Vagina (tissue), 2 donors: ENCODE measurements at places on chromosomes 13 and 19.

GRCh38 chr13:111467111-111467890 lies 146.9 kb downstream of the TEX29 start:
- peak; percentile 79 for DNase-seq

DNA sequence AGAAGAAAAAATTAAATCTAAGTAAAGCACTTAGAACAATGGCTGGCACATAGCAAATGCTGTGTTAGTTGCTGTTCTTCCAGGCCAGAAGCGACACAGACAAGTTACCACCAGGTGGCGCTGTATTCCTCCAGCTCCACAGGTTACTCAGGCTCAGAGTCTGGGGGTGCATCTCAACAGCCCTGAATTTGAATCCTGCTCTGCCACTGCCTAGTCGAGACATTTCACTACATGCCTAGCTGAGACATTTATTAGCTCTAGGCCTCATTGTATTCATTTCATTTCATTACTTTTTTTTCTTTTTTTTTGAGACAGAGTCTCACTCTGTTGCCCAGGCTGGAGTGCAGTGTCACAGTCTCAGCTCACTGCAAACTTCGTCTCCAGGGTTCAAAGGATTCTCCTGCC lies 16.4 kb upstream of the CYP2B6 start:
- DNase-seq = no peak

- no peak for DNase-seq
Measured at GRCh38 chr19:50417111-50418081, 1.3 kb upstream of the SPIB start.

DNA sequence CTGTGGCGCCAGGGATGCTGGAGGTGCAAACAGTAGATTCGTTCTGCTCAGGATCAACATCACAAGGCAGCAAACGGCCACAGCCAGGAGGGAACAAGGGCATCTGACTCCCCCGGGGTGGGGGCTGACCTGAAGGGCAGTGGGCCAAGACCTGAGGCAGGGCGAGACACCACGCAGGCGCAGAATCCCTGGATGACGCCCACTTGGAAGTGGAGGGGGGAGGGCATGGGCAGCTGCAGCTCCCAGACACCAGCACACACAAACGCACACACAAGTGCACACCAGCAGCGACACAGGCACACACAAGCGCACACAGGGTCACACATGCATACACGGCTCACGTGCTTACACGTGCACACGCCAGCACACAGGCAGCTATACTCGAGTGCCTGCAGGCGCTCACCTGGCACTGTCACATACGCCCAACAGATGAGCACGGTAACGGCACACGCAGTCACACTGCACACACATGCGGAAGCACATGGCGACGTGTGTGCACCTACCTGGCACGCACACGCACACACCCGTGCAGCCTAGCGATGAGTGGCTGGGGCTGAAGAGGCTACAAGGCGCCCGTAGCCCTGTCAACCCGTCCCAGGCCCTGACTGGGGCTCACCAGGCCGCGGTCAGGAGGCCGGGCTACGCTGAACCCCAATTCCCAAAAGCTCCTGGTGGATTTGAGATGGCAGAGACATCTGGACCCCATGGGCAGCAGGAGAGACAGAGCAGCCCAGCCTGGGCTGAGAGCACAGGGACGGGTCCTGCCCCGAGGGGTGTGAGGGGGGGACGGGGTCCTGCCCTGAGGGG lies 5.5 kb downstream of the C2CD4C start:
- DNase-seq = no peak

DNA sequence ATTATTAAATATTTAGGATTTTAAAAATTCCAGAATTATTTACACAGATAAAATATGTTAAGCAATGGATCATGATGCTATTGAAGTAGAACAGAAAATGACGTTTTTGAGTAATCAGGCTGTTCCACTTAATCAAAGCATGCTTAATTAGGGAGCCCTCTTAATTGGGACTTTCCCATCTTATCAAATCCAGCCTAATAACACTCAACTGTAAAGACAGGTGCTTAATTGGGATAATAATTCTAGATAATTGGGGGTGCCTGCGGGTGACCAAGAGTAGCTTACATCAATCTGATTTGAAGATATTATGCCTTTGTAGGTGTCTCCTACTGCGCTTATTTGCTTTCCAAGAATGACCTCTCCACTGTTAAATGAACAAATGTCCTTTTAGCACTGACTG lies 742.2 kb upstream of the SLITRK6 start:
- no peak for DNase-seq

DNA sequence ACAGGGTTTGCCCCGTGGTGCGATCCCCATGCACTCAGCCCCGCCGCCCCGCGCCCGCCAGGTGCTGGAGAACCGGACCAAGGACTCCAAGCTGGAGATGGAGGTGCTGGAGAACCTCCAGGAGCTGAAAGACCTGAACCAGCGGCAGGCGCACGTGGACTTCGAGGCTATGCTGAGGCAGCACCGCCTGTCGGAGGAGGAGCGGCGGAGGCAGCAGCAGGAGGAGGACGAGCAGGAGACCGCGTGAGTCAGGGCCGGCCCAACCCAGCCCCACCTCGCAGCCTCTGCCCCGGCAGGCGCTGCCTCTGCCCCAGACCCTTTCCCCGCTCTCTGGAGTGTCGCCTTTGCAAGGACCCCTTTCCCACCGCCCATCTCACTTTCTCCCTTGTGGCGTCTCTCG lies 11.3 kb downstream of the YJU2 start:
- DNase-seq = no peak

- DNase-seq = no peak
Measured at GRCh38 chr19:15114153-15114540, 6.9 kb downstream of the SYDE1 start.

DNA sequence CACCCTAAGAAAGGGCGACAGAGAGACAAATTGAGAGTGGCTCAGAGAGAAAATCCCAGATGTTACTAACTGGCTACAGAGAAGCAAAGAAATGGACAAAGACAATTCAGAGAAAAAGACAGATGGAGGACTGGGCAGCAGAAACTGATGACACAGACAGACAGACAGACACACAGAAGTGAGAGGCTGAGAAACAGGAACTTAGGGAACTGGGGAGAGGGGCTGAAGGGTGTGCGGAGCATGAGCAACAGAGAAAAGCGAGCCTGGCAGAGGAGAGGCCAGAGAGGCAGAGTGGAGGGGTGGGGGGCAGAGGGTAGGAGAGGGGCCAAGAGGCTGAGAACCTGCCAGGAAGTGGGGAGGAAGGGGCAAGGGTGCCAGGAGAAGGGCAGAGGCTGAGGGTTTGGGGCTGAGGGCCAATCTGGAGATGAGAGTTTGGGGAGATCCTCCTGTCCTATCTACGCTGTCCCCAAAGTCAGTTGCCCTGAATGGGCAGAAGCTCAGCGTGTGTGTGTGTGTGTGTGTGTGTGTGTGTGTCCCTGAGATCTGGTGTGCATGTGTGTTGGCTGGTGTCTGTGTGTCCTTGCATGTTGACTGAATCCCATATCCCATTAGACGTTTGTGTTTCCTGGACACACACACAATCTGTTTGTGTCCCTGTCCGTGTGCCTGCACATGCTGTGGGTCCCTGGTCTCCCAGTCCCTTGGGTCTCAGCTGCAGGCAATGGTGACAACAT lies 5.6 kb upstream of the ERFL start:
- no peak for DNase-seq

- no peak for DNase-seq
Measured at GRCh38 chr19:13132471-13133180, 14.6 kb downstream of the NACC1 start.

- DNase-seq = no peak
Measured at GRCh38 chr13:99415851-99416331, 85.4 kb upstream of the TM9SF2 start.

DNA sequence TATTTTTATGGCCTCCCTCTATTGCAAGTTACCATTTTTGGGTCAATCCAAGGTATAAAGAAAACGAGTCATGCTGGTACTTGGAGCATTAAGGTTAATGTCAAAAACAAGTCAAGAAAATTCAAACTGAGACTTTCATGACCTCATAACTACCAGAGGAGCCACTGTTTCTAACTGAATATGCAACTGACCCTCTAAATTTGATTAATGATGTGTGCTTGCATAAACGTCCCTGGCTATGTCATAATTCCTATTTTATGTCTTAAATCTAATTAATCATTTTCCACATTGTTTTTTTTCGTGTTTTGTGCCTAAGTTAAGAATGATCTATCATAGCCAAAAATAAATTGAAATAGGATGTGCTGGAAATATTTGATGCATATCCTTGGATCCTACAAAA lies 396.7 kb upstream of the GPC6 start:
- no peak for DNase-seq

- no peak for DNase-seq
Measured at GRCh38 chr13:45542878-45543277, 72.7 kb downstream of the ERICH6B start.

GRCh38 chr13:26919311-26919710 lies 158.7 kb upstream of the GPR12 start:
- no peak for DNase-seq

GRCh38 chr13:79749984-79750551 lies 269.1 kb downstream of the NDFIP2 start:
- no peak for DNase-seq

- DNase-seq = no peak
Measured at GRCh38 chr19:22286151-22286810, at the start of gene ZNF729. Gene ZNF729, plus strand, starts transcription at chr19:22286441. Its CDS starts 85 bp downstream, at chr19:22286526.

DNA sequence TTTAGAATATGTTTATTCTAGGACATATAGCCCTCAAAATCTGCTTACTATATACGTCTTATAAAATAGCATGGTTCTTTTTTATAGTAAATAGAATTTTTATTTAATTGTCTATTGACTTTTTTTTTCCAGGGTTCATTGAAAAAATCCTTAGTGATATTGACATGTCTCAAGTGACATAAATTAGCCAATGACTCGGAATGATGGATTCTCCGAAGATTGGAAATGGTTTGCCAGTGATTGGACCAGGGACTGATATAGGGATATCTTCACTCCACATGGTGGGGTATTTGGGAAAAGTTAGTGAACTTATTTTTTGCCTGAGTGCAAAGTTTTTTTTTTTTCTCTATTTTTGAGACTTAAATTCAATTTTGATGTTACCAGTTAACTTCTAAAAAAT lies 3.2 kb downstream of the USPL1 start:
- no peak for DNase-seq

DNA sequence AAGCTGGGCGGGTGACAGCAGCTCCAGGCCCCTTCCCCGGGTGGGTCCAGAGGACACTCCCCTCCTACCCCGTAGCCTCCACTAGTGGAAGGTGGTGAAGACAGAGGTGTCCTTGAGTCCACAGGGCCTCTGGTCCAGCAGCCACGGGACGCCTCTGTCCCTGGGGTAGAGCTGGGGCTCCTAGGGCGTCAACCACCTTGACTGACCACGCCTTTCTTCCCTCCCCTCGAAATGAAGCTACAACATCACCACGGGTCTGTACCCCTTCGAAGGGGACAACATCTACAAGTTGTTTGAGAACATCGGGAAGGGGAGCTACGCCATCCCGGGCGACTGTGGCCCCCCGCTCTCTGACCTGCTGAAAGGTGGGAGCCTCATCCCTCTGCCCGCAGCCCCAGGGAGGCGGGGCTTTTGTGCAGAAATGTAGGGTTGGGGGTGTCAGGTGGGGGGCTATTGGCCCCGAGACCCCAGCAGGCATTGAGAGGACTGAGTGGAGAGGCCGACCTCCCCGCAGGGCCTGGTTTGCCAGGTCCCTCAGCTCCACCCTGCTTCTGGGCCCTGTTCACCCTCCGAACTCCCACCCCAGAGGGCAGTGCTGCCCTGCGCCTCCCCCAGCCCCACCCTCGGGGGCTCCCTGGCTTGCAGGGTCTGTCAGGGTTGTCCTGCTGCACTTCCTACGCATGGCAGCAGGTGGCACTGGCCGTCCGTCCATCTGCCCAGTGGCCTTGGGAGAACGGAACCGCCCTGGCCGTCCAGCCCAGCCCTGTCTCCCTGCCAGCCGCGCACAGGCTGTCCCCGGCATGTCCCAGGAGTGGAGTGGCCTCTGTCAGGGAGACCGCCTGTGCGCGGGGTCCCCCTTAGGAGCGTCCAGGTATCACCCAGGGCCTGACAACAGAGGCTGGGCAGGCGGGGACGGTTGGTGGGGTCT lies 15.7 kb downstream of the STK11 start:
- DNase-seq = no peak

GRCh38 chr19:28481674-28482073 lies 731.3 kb downstream of the UQCRFS1 start:
- DNase-seq = no peak

- no peak for DNase-seq
Measured at GRCh38 chr19:38035515-38036495, 128.8 kb downstream of the SIPA1L3 start.

- DNase-seq = no peak
Measured at GRCh38 chr19:31127134-31127967, 221.9 kb downstream of the TSHZ3 start.

- DNase-seq = no peak
Measured at GRCh38 chr13:46992383-46992952, 95.6 kb upstream of the HTR2A start.

DNA sequence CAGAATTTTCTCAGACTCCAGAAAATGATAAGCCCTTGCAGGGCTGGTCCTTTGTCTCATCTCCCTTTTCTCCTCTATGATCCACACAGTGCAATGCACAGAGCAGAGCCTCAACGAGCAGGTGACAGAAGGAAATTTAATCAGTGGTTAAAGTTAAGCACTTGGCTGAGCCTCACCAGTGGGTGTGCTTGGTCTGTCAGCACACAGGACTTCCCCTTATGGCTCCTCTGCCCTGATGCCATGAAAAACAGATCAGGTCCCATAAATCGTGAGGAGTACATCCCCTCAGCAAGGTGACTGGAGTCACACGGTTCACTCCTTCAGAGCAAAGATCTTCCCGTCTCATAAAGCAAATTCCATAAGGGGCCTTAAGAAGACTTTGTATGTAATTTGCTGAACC lies 818.2 kb downstream of the UQCRFS1 start:
- DNase-seq = no peak

- DNase-seq = no peak
Measured at GRCh38 chr13:113788413-113789135, 29.5 kb downstream of the TMEM255B start.

- no peak for DNase-seq
Measured at GRCh38 chr13:33862016-33862415, 44.1 kb downstream of the RFC3 start.

DNA sequence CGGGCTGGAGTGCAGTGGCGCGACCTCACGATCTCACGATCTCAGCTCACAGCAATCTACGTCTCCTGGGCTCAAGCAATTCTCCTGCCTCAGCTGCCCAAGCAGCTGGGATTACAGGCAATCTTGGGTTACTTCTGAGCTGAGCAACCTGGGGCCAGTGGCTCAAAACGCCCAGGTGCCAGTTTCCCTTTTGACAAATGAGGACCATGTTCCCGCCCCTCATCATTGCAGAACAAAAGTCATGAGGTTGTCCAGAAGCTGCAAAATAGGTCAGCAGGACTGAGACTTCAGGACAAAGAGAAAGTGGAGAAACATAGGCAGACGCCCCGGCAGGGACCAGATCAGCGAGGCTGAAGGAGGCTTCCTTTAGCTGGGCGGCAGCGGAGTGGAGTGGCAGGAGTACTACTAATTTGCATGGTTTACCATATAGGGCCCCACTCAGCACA lies 3.3 kb upstream of the ADGRE5 start:
- DNase-seq = no peak
